ENCODE measurements at places on chromosomes 4 and X. TPM values are rescaled to one million over a fixed set of nuclear protein-coding genes. Genes with fewer than 3 reads are reported as not detected.

The MAGEA2 gene
- total RNA-seq = not detected

DNA sequence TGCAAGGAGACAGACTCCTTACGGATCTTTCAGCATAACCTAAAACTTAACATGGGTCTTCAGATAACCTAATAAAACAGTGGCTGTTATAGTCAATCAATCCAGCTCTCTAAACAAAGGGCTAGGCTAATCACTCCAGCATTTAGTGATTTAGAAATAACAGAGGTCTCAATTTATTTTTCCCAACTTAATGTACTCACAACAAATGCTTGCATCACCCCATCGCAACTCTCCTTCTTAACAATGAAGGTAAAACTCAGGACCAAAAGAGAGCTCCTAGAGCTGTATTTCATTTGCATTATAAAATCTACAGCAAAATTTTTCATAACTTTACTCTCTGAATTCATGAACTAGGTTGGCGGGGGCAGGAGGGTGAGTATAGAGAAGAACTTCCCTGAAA, 1.1 kb downstream of the LIN54 start:
- no peak overlapping the region for H3K27ac ChIP-seq
- H3K27me3 ChIP-seq = no peaks in the 10 kb centered on the region
- no peaks in the 10 kb centered on the region for H3K36me3 ChIP-seq
- H3K4me1 ChIP-seq = peaks cover 11% of the 10 kb centered on the region
- peak overlapping the region; percentile 93 for H3K4me3 ChIP-seq
- no peak for DNase-seq

DNA sequence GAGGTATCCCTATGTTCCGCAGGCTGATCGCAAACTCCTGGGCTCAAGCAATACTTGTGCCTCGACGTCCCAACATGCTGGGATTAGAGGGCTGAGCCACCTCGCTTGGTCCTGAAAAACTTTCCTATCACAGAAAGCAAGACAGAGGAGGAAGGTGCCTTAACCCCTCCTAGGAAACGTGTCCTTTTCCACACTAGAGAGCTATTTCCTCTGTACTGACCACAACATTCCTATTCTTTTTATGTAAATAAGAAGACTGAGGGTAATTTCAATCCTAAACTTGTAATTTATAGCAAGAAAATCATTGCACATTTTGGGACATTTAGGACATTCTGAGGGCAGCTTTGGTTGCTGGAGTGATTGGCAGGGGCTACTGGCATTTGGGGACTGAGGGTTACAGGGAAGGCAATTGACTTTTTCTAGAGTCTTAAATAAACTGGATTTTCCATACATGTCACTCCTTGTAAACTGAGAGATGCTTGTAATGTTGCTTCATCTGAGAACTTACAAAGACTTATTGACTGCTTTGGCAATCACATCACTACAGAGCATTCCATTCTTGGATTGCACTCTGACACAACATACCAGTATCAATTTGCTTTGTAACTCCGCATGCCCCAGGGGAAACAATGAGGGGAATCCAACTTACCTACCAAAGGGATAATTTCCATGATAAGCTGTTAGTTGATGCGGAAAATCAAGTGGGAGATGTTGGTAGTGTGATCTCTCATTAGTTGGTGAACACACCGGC, 15.6 kb downstream of the XAGE3 start:
- no peaks in the 10 kb centered on the region for H3K4me1 ChIP-seq
- no peaks in the 10 kb centered on the region for H3K36me3 ChIP-seq
- H3K27ac ChIP-seq = no peak overlapping the region
- DNase-seq = no peak
- H3K27me3 ChIP-seq = peaks cover 20% of the 10 kb centered on the region
- H3K4me3 ChIP-seq = no peak overlapping the region

GRCh38 chrX:49171752-49172279, at the start of gene PLP2:
TSS of gene PLP2 (plus strand) at chrX:49171898. CDS start at chrX:49172001, 103 bp downstream.
- peaks cover 15% of the 10 kb centered on the region for H3K4me1 ChIP-seq
- peaks cover 3% of the 10 kb centered on the region for H3K27me3 ChIP-seq
- H3K36me3 ChIP-seq = peaks cover 6% of the 10 kb centered on the region
- no peak for DNase-seq

- no peak for DNase-seq
- no peak overlapping the region for H3K27ac ChIP-seq
- no peaks in the 10 kb centered on the region for H3K4me1 ChIP-seq
- H3K4me3 ChIP-seq = no peak overlapping the region
- H3K36me3 ChIP-seq = no peaks in the 10 kb centered on the region
Observed at GRCh38 chr4:98046665-98047064, 96.6 kb downstream of the STPG2 start.

The KIAA1210 gene
- total RNA-seq = 0.69 TPM

Measured in spinal cord (tissue), 10 donors.